Activated effector memory CD4-positive, alpha-beta T cell treated with anti-CD3 and anti-CD28 coated beads, Interleukin-2, amount 50 U/mL, for 16 hours (primary cell): ENCODE measurements at places on chromosomes 11 and 22.

DNA sequence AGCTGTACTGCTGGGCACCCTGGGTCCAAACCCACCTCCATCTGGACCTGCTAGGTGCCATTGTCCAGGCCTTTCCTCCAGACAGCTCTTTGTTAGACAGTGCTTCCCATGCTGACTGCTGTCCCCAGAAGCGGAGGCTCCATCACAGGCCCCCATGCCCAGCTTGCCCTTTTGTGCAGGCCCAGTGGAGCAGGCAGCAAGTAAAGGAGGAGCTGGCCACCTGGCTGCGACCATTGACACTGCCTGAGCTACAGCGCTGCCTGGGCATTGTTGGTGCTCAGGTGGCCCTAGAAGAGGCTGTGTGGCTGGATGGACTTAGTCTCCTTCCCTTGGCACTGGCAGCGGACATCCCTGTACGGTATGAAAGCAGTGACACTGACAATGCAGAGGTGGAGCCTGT lies 1.5 kb downstream of the DNHD1 start:
- no peak for DNase-seq

GRCh38 chr22:35477911-35478582 lies 62.6 kb upstream of the RASD2 start:
- no peak for DNase-seq

- DNase-seq, result no peak
Observed at GRCh38 chr11:21343204-21343603, 673.8 kb downstream of the NELL1 start.

GRCh38 chr11:69276165-69276564 lies 17.8 kb upstream of the MYEOV start:
- no peak for DNase-seq

DNA sequence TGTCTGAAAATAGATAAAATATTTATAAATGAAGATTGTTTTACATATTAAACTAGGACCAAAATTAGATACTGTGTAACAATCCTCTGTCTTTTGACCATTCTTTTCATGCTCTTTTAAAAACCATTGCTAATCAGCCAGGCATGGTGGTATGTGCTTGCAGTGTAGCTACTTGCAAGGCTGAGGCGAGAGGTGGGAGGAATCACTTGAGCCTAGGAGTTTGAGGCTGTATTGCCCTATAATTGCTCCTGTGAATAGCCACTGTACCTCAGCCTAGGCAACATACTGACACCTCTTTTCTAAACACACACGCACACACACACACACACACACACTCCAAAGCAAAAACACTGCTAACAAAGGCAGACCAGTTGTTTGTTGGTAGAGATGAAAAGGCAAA lies 259.2 kb downstream of the JRKL start:
- no peak for DNase-seq

GRCh38 chr11:60835534-60835846 lies 6.4 kb upstream of the CCDC86 start:
- no peak for DNase-seq

- no peak for DNase-seq
Observed at GRCh38 chr22:25008666-25009065, 56.1 kb downstream of the KIAA1671 start.

- DNase-seq, result no peak
Observed at GRCh38 chr11:129434641-129435498, 59.2 kb downstream of the BARX2 start.

DNA sequence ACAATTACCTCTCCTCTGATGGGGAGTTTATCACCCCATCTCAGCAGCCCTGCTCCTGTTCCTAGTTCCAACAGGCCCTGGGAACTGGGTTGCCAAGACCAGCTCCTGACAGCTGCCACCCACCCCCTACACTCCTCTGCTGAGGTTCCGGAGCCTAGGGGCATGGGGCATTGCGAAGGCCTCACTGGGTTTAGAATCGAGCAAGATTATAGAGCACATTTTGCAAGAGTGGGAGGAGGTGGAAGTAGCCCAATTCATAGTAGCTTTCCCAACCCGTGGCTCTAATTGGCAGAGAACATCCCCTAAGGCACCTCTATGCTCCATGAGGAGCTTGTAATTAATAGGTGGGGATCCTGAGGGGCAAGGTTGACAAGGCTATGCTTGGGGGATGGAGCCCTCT lies 23.0 kb downstream of the MYEOV start:
- DNase-seq, result peak; percentile 28

GRCh38 chr11:8389029-8389996 lies 125.6 kb upstream of the LMO1 start:
- DNase-seq, result no peak

- DNase-seq, result peak; percentile 80
Observed at GRCh38 chr22:30267382-30268302, 991 bp upstream of the OSM start.

GRCh38 chr22:47419239-47419638 lies 656.8 kb downstream of the TBC1D22A start:
- peak; percentile 9 for DNase-seq

DNA sequence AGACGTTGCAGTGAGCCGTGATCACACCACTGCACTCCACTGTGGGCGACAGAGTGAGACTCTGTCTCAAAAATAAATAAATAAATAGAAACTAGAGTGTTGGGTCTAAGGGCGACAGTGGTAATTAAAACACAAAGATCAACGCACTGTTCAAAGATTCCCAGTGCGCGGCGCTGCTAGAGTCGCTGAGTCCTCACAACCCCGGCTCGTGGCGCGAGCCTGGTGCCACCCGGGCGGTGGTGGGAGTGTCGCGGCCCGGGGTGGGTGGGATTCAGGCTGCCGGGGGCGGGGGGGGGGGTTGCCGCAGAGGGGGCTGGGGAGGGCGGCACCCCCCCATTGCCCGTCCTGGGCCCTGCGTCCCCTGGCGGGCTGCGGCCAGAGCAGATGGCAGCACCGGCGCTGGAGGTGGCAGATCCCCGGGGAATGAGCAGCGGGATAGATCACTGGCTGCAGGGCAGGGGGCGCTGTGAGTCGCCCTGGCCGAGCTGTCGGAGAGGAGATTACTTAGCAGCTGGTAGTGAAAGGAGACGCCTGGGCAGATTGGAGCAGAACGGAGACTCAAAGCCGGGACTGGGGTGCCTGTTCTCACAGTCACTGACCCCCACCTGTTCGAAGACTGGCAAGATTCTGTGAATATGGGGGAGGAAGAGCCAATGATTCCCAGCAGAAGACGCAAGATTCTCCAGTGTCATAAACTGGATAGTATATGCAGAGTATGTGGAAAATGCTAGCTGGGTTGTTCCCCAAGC lies 30.2 kb upstream of the APOBEC3A start:
- peak; percentile 83 for DNase-seq

- DNase-seq, result peak; percentile 44
Observed at GRCh38 chr22:47015589-47016178, 253.2 kb downstream of the TBC1D22A start.

GRCh38 chr11:35981581-35981980 lies 37.7 kb downstream of the LDLRAD3 start:
- no peak for DNase-seq

DNA sequence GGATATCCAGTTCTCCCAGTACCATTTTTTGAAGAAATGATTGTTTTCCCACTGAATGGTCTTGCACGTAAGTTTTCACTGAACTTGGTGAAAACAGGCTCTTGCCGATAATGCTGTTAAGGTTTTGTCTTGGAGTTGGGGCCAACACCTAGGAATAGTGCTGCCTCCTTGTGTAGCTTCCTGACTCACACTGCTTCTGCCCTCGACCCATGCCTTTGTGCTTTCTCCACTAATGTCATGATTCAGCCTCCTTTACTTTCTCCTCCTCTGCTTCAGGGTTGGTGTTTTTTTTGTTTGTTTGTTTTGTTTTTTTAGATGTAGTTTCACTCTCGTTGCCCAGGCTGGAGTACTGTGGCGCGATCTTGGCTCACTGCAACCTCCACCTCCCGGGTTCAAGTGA lies 30.2 kb downstream of the SLC5A1 start:
- no peak for DNase-seq

GRCh38 chr11:8754241-8754640 lies 71.6 kb downstream of the RPL27A start:
- no peak for DNase-seq

DNA sequence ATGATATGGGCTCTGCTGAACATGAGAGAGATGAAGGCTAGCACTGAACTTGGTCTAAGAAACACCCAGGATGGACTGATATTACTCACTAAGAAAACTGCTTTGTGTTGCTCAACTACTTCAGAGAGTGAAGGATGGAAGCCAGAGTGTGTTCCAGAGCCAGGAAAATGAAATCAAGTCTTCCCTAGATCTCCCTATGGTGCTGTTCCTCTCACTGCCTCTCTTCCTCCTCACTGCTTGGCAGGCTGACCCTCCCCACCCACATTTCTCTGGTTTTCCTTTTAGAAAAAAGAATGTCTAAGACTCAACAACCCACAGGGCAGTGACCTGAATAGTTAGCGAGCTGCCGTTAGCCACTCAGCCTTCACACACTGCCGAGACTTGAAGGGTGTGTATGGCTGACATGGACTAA lies 65.6 kb downstream of the CCDC81 start:
- DNase-seq, result no peak

GRCh38 chr11:67641338-67642172 lies 2.0 kb upstream of the TBX10 start:
- DNase-seq, result peak; percentile 54

GRCh38 chr11:13114566-13115379 lies 105.7 kb downstream of the RASSF10 start:
- no peak for DNase-seq

GRCh38 chr22:19996694-19997384 lies 19.8 kb downstream of the ARVCF start:
- DNase-seq, result no peak

DNA sequence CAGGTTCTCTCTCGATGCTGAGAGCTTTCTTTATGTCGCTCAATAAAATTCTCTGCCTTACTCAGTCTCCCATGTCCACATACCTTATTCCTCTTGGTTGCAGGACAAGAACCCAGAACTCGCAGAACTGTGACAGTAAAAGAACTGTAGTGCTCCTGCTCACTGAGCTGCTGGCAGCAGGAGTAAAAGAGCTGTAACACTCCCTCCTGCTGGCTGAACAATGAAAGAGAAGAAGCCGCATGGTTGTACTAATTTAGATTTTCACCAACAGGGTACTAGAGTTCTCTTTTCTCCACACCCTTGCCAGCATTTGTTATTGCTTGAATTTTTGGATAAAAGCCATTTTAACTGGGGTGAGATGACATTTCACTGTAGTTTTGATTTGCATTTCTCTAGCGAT lies 433.2 kb downstream of the GUCY1A2 start:
- no peak for DNase-seq

GRCh38 chr11:40713083-40713482 lies 746.4 kb downstream of the LRRC4C start:
- no peak for DNase-seq

DNA sequence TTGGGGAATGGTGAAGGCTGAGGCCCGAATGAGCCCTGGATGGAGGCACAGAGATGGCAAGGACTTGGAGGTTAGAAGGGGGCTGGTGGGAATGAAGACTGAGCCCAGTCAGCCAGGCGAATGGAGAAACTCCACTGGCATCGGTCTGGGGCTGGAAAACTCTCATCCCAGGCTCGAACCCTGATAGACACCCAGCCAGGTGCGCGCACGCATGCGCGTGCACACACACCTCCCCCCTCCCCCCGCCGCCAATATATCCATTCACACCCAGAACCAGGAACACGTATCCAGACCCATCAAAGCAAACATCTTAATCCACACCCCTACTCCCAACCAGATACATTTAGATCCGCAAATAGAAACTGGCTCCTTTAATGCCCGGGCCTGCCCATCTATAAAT lies 139.3 kb downstream of the CEP164 start:
- DNase-seq, result no peak

GRCh38 chr11:3658252-3658651 lies 12.9 kb downstream of the CHRNA10 start:
- DNase-seq, result no peak

DNA sequence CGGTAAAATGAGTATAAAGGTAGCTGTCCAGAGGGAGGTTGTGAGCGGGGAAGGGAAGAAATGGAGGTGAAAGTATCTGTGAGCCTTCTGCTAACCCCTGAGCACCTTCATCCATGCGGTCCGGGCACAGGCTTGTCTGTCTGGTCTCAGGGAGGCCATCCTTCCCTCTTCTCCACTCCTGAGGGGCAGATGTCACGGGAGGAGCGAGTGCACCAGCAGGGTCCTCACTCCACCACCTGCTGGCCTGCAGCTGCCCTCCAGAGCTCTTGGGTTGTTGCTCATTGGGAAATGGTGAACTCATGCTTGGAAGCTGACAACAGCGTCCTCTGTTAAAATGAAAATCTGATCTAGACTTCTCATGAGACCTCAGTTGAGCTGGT lies 33.8 kb upstream of the WNT11 start:
- no peak for DNase-seq

DNA sequence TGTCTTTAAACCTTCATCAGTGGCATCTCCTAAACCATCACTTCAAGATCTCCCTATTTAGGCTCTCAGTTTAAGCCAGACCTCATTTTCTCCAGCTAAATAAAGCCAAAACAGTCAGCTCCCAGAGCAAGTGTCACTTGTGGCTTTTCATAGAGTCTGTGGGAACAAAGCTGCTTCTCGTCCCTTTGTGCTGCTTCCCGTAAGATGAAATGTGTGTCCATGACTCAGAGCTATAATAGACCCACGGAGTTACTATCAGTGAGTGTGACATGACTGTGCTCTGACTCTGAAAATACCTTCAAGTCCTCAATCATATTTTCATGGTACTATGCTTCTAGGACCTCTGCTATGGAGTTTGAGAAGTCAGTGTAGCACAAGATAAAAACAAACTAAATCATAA lies 57.3 kb upstream of the SLN start:
- DNase-seq, result no peak

- peak; percentile 95 for DNase-seq
Observed at GRCh38 chr11:112289588-112290492, 29.2 kb upstream of the PLET1 start.

- no peak for DNase-seq
Observed at GRCh38 chr22:39433476-39434242, 23.2 kb upstream of the MGAT3 start.

DNA sequence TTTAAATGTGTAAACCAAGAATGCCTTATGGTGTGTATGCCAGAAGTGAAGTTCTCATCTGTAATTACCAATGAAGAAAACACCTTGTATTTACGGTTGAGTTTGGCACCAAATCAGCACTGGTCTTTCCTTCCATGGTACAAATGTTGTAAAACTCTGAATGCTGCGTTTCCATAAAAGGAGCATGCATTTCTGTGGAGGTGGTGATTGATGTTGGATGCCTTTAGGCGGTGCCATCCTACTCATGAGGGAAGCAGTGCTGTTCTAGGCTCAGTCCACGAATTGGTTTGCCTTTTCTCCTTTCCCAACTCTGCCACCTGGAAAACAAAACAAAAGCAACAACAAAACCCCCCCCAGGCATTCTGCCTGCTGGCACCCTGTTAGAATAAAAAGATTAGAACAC lies 124.4 kb downstream of the TEAD1 start:
- DNase-seq, result no peak

- DNase-seq, result no peak
Observed at GRCh38 chr22:40215266-40215665, 37.5 kb downstream of the TNRC6B start.

DNA sequence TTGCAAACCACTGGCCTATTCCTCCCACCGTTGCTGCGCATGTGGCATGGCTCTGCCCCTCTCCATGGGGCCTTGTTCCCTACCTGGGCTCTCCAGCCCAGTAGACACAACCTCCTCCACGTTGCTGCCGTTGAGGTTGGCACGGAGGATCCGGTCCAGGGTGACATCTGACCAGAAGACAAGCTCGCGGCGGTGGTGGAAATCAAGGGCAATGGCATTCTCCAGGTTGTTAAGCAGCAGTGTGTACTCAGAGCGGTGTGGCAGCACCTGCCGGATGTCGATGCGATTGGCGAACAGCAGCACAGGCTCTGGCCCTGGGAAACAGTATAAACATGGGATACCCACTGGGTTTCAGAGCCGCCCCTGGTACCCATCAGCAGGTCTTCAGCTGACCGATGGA lies 23.8 kb downstream of the LRP4 start:
- no peak for DNase-seq
